ENCODE measurements at places on chromosomes 12 and 14. TPM values are rescaled to one million over a fixed set of nuclear protein-coding genes. Genes with fewer than 3 reads are reported as not detected.

KLHL33 gene
- not detected for total RNA-seq

- no peak for DNase-seq
Measured at GRCh38 chr14:23610090-23610814, 25.9 kb upstream of the DHRS2 start.

MGAT4C gene
- not detected for total RNA-seq

- peak; percentile 1 for DNase-seq
Measured at GRCh38 chr14:31781578-31781977, 220.4 kb downstream of the NUBPL start.

DNA sequence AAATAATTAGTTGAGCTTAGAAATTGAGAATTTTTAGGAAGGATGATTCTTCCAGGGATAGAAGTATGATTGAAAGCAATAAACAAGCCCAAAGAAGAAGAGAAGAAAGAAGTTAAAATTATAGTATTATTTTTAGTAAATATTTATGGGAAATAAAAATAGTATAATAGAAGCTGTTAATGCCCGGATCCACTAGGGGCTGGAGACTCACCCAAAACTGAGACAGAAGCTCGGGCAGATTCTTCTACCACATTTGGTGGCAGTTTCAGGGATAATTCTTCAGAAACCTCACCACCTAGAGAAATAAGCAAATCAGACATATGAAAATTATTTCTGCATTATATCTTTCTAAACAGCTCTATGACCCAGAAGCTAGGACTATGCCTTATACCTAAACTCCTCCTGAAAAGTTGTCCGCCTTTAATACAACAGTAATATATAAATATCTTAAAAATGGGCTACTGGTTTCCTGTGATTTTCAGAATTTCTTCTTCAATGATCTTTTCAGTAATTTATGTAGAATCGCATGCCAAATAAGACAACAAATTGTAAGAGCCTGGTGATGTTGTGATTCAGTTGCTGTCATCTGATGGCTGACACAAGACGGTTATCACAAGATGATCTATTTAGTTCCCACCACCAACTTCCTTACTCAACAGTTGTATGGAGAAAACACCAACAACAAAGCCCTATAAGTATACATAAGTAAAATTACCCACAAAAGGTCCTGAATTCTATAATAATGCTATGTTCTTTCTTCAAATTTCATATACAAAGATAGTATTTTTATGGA lies 35.6 kb downstream of the A2M start:
- DNase-seq: no peak

- DNase-seq: no peak
Measured at GRCh38 chr12:63805704-63806672, 26.3 kb downstream of the RXYLT1 start.

RAD51AP1 gene
- total RNA-seq: 46.8 TPM

DNA sequence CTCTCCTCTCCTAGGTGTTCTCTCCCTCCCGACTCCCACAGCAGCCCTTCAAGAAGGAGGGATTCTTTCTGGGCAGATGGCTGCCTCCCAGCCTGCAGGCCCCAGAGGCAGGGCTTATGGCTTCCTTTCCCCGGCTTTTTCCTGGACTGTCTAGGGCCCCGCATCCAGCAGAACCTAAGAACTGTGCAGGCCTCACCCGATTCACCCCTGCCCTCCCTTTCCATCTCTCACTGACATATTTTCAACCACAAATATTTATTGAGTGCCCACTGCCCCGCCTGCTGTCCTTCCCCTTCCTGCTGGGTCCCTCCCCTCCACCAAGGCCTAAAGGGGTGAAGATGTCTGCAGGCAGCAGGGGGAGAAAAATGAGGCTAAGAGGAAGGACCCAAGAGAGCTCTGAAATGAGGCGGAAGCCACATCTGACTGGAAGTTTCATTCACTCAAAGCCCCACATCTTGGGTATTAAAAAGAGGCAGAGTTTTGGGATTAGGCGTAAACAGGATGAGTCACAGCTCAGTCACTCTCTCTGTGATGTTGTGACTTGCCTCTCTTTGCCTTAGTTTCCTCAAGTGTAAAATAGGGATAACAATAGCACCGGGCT lies 2.9 kb downstream of the SCNN1A start:
- peak; percentile 83 for DNase-seq

DNA sequence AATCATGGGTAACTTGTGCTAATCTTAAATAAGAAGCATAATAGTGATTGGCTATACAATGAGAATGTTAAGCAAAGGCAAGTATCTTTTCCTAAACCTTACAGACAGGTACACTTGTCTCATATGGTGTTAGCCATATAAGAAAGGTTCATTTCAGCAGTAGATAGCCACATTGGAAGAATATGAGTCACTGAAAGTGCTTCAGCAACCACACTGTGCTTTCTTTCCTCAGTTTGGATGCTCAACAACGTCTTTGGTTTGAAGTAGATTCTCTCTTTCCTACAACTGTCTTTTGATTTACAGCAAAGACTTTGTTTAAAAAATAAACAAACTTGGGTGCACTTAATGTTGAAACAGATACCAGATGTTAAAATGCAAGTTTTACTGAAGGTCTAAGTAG lies 8.9 kb downstream of the DDHD1 start:
- DNase-seq: no peak

- DNase-seq: no peak
Measured at GRCh38 chr12:111270774-111271173, 98.1 kb downstream of the PHETA1 start.

DNA sequence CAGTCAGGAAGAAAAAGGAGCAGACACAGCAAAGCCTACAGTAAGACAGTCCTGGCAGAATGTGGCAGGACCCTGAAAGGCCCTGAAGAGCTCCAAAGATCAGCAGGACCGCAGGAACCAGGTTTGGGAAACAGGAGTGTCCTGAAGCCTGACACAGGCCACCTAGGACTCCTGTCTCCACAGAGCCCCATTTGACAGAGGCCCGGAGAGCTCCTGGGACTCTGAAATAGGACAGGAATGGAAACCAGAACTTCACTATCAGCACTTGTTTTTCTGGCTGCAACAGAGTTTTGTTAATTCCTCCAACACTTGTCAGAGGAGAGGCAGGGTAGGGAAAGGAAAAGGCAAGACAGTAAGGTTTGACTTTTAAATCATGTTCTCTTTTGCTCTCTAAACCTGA lies 12.9 kb downstream of the STXBP6 start:
- DNase-seq: no peak

- no peak for DNase-seq
Measured at GRCh38 chr12:129903092-129903945, 506 bp downstream of the TMEM132D start.

LRP6 gene
- 8.3 TPM for total RNA-seq

CLEC9A gene
- total RNA-seq: not detected

DNA sequence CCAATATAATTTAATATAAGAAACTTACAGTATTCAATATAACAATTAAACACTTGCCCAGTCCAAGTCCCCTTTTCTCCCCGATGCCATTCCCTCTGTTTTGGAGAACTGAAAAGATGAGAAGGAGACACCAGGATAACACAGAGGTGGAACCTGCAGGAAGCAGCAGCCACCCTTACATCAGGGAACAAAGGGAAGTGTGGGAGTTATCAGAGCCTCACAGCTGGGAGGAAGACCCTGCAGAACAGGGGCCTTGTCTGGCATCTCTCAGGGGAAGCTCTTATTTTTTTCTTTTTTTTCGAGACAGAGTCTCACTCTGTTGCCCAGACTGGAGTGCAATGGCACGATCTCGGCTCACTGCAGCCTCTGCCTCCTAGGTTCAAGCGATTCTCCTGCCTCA lies 52.6 kb downstream of the CALM1 start:
- DNase-seq: no peak

ETV6 gene
- total RNA-seq: 2.6 TPM

IRAK3 gene
- not detected for total RNA-seq

GRCh38 chr12:8722286-8722800 lies 24.6 kb downstream of the RIMKLB start:
- DNase-seq: no peak

ACOT6 gene
- total RNA-seq: not detected

HOXC4 gene
- not detected for total RNA-seq

DNA sequence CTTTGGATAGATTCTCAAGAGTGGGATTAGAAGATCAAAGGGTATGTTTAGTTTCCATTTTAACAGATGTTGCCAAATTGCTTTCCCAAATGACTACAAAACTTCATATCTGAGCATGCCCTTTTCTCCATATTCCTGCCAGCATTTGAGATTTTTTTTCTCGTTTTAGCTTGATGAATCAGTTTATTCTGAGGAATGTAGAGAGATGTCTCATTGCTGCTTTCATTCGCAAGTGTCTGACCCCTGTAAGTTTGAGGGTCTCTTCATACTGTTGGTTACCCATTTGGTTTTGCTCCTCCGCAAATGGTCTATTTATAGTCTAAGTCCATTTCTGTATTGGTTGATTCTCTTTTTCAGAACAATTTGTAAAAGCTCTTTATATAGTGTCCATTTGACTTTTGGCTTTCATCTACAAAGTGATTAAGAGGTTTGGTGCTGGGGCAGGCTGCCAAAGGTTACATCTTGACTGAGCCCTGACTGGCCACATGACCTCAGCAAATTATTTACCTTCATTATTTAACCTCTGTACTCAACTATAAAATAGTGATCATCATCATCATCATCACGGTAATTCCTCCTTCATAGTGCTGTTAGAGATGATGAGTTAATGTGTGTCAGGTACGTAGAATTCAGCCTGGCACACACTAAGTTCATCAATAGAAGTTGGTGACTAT lies 33.6 kb downstream of the HCAR2 start:
- DNase-seq: peak; percentile 35

DNA sequence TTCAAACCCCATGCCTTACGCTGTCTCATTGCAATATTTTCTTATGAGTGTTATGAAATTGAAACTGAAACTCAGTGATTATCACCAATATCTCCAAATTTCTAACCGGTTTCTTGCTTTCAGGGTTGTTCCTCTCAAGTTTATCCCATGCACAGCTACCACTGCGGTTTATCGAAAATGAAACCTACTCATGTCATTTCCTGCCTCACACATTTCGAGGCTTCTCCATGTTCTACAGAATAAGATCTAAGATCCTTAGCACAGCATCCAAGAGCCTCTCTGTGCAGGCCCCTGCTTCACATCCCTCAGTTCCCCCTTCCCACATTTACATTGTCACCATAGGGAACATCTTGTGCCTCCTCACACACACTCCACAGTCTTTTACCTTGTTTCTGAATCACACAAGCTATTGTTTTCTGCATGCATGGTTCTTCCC lies 45.5 kb upstream of the FAR2 start:
- DNase-seq: no peak

TSPAN8 gene
- total RNA-seq: 55.8 TPM

LMNTD1 gene
- total RNA-seq: not detected

C12orf60 gene
- 1.0 TPM for total RNA-seq

WIF1 gene
- total RNA-seq: not detected

DNA sequence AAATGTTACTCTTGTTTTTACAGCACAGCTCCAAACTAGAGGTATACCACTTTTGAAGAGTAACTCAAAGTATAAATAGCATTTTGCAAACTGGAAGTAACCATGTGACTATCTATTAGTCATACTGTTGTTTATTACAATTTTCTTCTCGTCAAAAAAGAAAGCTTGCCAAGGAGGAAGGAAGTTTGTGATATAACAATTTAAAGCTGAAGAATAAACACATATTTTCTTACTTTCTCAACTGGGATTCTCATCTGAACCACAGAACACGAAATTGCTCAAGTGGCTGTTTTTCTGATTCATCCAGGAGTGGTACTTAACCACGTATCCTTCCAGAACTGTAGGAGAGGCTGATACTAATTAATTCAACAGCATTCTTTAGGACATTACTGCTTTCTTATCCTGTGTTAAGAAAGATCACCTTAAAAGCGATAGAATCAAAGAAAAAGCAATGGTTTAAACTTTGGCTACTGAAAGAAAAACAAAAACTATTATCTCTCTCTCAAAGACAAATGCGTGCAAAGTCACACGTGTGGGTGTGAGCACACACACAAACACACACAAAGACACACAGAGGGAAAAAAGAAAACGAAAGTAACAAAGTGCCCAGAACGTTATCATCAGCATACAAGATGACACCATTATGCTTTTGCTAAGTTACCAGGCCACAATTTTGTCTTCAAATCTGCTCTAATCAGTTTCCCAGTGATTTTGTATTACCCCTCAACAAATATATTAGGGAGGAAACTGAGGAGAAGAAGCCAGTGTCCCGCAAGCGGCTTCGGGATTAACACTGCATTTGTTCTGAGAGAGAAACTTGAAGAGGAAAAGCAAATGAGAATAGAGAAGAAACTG lies at the start of gene CLEC2B:
TSS of gene CLEC2B (minus strand) at position 48 of the 855 bp plus-strand sequence.
- peak; percentile 66 for DNase-seq

CFAP54 gene
- 4.9 TPM for total RNA-seq

TESPA1 gene
- not detected for total RNA-seq

- DNase-seq: no peak
Measured at GRCh38 chr12:18290386-18290785, 29.1 kb downstream of the PIK3C2G start.

- no peak for DNase-seq
Measured at GRCh38 chr12:91639327-91639726, 456.7 kb upstream of the DCN start.

- no peak for DNase-seq
Measured at GRCh38 chr14:73763396-73763795, 49.2 kb upstream of the PNMA1 start.

GRCh38 chr12:107492393-107493134 lies 193.0 kb upstream of the PWP1 start:
- no peak for DNase-seq

RNFT2 gene
- total RNA-seq: 10.9 TPM

GRCh38 chr14:106662936-106663550 lies 1136.7 kb downstream of the TMEM121 start:
- no peak for DNase-seq

CIDEB gene
- not detected for total RNA-seq
